Substantia nigra (tissue), 51 donors: ENCODE measurements at places on chromosomes 4 and X.
A peak's percentile ranks its signal among the peaks of the same experiment; 100 is the strongest.

DNA sequence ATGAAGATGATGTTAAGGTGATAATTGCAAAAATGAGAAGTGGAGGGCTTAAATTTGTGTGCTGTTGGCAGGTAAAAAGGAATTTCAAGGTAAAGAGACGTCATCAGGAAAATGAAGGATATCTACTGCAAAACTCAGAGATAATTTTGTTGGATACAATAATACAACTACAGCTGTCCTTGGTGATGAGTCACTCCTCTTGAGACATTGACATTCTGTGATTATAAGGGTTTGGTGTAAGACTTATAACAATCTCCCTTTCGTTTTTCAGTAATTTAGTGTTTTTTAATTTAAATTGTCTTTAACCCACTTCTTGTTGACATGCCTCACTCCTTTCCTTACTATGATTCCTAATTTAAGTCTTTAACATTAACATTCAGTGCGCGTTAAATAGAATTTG, 1074.1 kb upstream of the SLIT2 start:
- DNase-seq: no peak

- no peak for DNase-seq
Measured at GRCh38 chr4:25477221-25477620, 100.2 kb downstream of the ANAPC4 start.

DNA sequence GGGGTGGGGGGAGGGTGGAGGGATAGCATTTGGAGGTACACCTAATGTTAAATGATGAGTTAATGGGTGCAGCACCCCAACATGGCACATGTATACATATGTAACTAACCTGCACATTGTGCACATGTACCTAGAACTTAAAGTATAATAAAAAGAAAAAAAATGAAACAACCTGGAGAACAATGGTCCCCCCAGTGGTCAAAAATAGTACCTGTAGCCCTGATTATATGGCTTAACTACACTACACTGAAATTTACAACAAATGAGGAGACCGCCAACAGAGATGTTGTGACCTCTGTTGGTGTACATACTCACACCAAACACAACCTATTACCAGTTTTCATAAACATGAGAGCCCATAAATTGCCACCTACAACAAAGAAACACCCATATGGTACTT, 7.3 kb upstream of the MAGEE1 start:
- no peak for DNase-seq

GRCh38 chrX:12791257-12792228, at the start of gene PRPS2:
Gene PRPS2, plus strand, starts transcription at chrX:12791412. Its CDS starts 86 bp downstream, at chrX:12791498.
- DNase-seq: peak; percentile 4

GRCh38 chrX:44935640-44936039, 62.7 kb downstream of the KDM6A start:
- DNase-seq: no peak

DNA sequence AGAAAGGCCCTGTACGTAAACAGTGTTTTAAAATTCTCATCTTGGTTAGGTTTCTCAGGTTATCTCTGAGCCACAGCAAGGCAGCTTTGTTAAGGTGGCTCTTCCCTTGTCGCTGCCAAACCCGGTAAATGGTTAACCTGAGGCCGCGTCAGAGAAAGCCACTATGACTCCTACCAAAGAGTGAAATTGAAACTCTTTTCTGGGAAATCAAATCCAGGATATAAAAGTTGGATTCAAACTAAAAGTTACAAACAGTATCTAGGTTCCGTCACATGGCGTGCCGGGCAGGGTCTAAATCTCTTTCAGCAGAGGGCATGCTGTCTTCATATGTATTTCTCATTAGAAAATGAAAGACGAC, 433 bp downstream of the MMAA start:
- no peak for DNase-seq

- DNase-seq: no peak
Measured at GRCh38 chrX:96889726-96890125, 6.0 kb downstream of the RPA4 start.

DNA sequence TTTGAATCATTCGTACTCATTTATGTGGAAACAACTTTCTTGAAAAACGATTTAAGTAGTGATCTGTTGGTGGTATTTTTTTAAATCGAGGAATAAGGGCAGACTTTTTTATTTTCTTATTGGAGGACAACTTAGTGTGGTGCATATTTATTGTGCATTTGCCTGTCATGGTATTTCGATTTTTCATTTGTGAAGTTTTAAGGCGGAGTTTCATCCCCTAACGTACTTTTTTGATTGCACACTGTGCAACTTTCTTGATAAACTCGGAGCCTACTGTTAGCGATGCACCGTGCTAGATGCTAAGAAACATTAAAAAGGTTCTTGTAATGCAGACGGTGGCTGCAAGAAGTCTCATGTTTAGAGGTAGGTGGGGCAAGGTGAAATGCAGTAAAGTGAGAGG, 1.4 kb downstream of the ZFX start:
- DNase-seq: no peak

DNA sequence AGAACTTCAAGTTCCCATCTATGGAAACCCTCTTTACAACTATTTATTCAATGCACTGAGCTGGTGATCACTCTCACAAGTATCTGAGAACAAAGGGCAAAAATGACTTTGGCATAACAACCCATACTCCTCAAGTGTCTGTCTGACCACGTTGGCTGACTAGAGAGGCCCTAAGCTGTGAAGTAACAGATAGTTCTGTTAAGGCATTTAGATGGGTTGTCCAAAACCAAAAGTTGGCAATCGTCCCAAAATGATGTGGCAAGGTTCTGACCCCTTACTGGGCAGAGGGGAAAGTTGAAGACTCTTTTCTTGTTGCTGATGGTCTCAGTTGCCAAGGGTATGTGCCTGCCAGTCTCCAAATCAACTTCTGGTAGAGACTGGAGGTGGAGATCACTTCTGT, 524.8 kb downstream of the PPARGC1A start:
- DNase-seq: no peak

DNA sequence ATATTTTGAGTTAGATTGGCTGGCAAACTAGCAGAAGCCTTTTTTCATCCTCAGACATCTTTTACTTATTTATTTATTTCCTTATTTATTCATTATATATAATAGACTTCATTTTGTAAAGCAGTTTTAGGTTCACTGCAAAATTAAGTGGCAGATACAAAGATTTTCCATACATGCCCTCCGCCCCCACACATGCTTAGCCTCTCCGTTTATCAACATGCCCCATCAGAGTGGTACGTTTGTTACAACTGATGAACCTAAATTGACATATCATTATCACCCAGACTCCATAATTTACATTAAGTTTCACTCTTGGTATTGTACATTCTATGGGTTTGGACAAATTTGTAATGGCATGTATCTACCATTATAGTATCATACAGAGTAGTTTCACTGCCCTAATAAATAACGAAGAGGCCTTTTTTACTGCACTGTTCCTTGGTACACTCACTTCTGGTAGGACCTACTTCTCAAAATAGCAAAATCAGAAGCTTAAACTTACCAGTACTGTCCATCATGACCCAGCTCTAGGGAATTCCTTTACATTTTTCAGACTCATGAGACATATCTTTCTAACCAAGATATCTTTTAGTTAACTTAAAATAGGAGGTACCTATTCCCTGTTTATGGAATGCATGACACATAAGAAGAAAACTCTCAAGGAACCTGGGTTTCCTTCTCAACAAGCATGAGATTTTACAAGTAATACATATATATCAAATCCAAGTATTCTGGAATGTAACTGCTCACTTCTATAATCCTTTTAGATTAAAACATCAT, 4.8 kb upstream of the TMPRSS11B start:
- no peak for DNase-seq

- no peak for DNase-seq
Measured at GRCh38 chrX:71910986-71911730, 513 bp downstream of the NHSL2 start.

DNA sequence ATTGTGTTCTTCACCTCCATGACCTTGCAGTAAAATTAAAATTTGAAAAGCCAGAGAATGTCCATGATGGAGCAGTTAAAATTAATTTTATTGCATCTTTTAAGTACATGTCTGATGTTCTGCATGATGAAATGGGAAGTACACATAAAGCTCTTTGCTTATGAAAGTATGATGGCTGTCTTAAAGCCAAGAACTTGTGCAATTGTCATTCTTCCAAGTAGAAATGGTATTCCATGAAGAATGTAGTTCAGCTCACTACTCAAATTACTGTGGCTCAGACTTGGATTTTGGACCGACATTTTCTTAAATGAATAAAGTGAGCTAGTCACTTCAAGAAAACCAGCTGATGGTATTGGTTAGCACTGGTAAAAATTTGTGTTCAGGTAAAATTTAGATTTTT, 161.7 kb upstream of the CXCL13 start:
- DNase-seq: no peak

GRCh38 chr4:138400543-138400942, 158.4 kb upstream of the SLC7A11 start:
- no peak for DNase-seq

GRCh38 chr4:15757054-15757453, 21.1 kb upstream of the CD38 start:
- DNase-seq: no peak

GRCh38 chrX:111352424-111352823, 59.6 kb downstream of the DCX start:
- no peak for DNase-seq
